Nephron progenitor cell (in vitro differentiated cells): ENCODE measurements at places on chromosomes 2 and 18.
A peak's percentile ranks its signal among the peaks of the same experiment; 100 is the strongest.

GRCh38 chr18:61850756-61851155, 42.1 kb downstream of the RNF152 start:
- no peak for DNase-seq

DNA sequence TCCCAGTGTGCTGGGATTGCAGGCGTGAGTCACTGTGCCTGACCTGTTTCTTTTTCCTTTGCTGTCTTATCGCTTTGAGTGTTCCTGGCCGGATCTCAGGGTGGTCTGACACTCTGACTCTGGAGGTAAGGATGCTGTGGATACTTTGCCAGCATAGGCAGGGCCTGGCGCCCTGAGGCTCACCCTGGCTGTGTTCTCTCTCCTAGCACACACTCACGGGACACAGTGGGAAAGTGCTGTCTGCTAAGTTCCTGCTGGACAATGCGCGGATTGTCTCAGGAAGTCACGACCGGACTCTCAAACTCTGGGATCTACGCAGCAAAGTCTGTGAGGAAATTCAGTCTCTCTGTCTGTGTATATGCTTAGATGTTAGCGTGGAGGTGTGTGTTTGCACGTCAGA, 18.0 kb upstream of the SAG start:
- no peak for DNase-seq

DNA sequence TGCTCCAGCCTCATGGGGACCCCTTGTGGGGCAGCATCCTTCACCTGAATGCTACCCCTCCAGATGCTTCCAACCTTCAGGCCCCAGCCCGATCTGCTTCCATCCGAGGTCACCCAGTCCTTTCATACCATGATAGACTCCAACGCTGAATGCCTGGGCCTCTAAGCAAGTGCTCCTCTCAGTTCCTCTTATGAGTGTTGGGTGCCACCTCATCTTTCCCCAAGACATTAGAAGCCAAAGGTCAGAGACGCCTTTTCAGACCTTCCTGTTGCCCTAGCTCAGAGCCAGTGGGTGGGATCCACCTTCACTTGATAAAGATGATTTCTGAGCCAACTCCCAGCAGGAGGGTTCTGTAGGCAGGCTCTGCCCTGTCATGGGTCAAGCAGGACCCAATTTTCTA, 174.5 kb upstream of the MGAT5 start:
- no peak for DNase-seq

DNA sequence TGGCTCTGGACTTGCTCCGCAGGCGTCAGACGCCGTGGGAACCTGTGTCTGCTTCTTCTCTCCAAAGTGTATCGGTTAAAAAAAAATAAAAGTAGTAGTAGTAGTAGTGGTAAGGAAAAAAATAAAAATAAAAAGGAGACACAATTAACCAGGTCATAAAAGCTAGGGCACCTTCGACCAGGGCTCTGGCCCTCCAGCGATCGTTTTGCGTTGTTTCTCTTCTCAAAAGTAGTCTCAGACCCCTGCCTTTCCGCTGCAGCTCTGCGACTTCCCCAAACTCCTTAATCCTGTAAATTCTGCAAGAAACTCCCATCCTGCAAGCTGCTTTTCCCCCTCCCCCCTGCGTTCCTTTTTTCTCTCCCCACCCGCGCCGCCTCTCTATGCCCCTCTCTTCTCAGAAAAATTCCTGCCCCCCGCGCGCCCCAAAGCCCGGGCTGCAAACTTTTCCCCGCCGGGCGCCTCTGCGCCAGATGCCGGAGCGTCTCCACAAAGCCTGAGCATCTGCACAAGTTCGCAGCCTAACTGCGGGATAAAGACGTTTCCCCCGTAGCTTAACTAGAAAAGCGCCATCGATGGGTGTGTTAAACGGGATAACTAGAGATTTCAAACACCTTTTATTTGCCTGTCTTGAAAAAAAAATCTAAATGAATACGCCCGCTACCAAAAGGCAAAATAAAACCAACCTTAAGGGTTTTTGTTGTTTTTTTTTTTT, 1.8 kb upstream of the SALL3 start:
- DNase-seq, result peak; percentile 51

DNA sequence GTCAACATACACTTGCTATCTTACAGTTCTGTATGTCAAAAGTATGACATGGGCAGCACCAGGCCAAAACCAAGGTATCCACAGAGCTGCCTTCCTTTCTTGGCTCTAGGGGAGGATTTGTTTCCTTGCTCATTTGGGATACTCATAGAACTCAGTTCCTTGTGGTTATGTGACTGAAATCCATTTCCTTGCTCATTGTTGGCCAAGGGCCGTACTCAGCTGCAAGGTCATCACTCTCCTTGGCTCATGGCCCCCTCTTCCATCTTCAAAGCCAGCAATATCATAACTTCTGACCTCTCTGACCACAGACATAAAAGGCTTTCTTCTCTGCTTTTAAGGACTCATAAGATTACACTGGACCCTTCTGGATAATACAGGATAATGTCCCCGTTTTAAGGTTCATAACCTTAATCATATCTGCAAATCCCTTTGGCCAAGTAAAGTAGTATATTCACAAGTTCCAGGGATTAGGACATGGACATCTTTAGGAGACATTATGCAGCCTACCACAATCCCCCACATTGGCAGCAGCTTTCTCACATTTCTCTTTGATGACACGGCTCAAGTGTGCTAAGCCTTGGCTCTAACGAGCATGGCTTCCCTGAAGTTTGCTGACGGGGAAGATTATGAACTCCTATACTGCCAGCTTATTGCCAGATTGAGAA, 20.9 kb downstream of the TMEM237 start:
- no peak for DNase-seq

GRCh38 chr2:4900242-4900641, 791.9 kb upstream of the SOX11 start:
- no peak for DNase-seq
